CD4-positive, alpha-beta T cell (primary cell): ENCODE measurements at places on chromosomes 6 and 20.

GRCh38 chr6:14757418-14757817, 488.5 kb upstream of the JARID2 start:
- no peak for DNase-seq

DNA sequence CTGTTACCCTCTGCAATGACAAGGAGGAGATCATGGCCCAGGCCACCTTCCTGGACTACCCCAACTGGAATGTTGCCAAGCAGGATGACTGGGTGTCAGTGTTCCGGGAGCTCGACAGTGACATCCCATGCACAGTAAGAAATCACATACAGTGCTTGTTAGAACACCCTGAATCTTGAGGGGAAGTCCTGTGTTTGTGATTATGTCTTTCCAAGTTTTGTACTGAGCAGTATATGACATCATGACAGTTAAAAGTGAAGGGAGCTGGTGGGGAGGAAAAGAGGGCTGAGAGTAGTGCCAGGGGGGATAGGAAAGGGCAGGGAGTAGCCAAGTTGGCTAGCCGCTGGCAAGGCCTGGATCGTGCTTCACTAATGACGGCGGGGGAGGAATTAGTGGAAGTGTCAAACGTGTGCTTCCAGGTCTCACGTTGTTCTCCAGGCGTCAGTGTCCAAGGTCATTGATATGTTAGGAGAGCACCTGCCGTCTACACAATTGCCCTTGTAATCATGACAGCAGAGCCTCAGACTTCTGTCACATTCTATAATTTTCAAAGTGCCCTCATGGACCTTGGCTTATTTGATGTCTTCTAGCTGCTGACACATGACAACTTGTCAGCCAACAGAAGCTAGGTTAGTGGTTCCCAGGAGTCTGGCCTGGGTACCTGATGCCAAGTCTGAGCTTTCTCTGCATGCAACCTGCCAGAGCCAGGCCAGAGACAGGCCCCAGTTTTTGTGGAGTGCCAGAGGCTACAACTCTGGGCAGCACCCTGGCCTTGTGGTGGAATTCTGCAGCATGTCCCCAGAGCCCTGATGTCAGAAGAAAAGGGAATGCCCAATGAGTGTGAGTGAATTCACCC, 18.8 kb downstream of the CFAP61 start:
- no peak for DNase-seq

DNA sequence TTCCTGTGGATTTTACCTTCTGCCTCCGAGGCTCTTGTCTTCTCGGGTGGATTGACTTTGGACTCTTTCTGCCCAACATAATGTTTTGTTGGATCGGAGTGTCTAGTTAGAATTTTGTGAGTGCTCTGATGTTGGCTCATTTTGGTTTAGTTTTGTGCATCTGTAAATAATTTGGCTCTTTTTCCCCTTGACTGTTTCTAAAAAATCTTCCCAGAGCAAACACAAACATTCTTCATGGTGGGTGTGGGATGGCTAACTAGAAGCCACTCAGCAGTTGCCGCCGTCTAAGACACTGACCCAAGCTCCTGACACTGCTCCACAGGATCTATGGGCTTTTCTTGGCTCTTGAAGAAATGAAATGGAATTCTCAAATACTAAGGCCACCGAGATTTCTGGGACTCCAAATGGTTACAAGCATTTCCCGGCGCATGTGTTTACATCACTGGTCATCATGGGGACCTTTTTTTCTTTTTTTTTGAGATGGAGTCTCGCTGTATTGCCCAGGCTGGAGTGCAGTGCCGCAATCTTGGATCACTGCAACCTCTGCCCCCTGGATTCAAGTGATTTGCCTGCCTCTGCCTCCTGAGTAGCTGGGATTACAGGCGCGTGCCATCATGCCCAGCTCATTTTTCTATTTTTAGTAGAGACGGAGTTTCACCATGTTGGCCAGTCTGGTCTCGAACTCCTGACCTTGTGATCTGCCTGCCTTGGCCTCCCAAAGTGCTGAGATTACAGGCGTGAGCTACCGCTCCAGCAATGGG, 92.0 kb upstream of the FRMD1 start:
- no peak for DNase-seq

GRCh38 chr6:34273242-34273805, 24.5 kb upstream of the SMIM29 start:
- no peak for DNase-seq

DNA sequence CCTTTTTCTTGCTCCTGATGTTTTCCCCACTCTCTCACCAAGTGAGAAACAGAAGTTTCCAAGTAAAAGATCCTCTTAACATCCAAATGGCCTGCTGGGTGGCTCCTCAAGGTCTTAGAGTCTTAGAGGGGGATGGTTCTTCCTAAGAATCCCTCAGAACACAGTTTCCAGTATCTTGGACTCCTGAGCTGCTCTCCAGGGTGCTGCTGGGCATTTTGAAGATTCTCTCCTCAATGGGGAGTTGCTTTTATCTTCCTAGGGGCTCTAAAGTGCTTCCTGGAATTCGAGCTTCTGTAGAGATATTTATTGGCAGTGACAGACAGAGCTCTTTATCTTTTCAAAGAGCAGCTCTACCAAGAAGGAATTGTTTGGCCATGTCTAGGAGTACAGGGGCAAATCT, 70.8 kb upstream of the SLC35B3 start:
- DNase-seq = no peak

- peak; percentile 27 for DNase-seq
Observed at GRCh38 chr20:35055445-35056276, 36.9 kb downstream of the TRPC4AP start.
